Left hindlimb (tissue), 1 donor: ENCODE measurements at places on chromosomes 4 and X.

GRCh38 chrX:46673620-46674359, 85.1 kb downstream of the SLC9A7 start:
- DNase-seq, result no peak

- no peak for DNase-seq
Observed at GRCh38 chrX:71493111-71493613, 39.7 kb upstream of the OGT start.

DNA sequence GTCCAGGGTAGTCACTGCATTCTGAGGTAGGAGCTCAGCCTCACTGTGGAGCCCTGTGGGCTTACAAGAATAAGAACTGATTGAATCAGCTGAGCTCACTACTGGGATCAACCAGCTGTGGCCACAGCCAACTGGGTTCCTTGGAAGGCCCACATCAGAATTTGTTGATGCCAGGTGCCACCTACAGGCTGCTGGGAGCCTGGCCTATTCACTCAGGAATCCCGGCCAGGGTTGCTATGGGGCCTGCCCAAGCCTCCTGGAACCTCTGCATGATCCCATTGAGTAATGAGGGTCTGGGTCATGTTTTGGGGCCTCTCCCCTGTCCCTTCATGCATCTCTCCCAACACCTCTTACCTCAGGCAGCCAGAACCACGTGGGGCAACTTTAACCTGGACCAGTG, 53.9 kb upstream of the KIAA1210 start:
- DNase-seq, result no peak

DNA sequence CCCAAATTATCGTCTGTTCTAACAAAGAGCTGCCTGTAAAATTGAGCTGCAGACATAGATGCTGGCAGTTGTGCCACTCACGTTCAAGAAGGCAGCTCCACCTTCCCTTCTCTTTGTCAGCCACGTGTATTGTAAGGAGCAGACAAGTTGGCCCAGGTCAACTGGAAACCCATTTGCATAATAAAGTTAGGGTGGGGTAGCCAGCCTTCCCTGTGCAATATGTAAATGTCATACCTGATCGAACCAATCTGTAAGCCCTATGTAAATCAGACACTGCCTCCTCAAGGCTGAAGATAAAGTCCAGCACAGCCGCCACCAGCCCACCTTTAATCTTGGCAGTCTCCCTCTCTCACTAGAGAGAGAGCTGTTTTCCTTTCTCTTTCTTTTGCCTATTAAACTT, 117.2 kb downstream of the TMEM144 start:
- no peak for DNase-seq

DNA sequence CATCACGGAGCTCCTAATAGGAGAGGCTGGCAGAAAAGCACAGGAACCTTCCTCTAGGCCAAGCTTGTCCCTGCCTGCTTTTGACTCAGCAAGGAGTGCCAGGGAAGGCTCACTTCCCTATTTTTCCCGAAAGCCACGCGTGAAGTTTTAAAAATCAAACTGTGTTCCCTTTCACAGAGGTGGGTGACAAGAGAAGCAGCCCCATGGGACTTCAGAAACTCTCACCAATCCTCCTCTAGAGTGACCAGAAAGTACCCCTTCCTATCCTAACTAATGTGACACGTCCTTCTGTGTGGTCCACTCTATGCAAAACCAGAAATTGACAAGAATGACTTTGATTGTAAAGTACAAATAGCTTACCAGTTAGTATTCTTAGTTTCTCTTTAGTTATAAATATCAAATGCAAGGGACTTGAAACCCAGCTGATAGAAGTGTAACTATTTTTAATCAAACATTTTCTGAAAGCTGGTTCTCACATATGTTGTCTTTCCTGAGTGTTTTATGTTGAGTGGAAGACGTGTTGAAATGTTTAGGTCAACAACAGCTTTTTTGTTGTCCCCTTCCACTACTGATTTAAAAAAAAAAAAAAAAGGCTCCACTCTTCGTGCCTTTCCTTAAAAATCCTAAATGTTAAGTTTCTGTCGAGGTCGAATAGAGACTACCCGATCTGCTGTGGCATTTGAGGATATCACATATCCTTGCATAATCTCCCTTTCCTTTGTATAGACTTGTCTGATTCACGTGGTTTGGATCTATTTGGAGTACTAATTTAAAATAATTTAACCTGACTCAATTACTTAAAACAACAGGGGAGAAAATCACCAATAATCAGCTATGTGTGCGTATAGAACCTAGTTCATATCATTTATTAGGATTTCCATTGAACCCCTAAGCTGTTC, 42.1 kb downstream of the NFKB1 start:
- DNase-seq, result no peak

GRCh38 chr4:90357117-90357710, 230.0 kb downstream of the CCSER1 start:
- no peak for DNase-seq

DNA sequence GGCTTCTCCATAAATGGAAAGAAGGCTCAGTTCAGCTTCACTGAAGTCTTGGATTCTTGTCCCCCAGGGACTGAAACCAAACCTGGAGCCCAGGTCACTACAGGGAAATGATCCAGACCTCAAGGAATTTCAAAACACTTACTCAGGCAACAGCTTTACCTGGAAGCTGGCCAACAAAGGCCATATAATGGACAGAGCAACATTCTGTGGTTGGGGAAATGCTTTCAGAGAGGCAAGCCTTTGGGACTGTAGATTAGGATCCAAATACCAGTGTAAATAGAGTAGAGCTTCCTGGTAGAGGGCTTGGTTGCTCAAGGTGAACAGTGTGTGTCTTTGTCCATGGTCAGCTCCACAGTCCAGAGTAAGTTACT, 57.0 kb upstream of the PROM1 start:
- DNase-seq, result no peak

- no peak for DNase-seq
Observed at GRCh38 chrX:130857207-130857606, 45.8 kb downstream of the ENOX2 start.

- peak; percentile 19 for DNase-seq
Observed at GRCh38 chr4:7420661-7421040, 14.1 kb downstream of the PSAPL1 start.

DNA sequence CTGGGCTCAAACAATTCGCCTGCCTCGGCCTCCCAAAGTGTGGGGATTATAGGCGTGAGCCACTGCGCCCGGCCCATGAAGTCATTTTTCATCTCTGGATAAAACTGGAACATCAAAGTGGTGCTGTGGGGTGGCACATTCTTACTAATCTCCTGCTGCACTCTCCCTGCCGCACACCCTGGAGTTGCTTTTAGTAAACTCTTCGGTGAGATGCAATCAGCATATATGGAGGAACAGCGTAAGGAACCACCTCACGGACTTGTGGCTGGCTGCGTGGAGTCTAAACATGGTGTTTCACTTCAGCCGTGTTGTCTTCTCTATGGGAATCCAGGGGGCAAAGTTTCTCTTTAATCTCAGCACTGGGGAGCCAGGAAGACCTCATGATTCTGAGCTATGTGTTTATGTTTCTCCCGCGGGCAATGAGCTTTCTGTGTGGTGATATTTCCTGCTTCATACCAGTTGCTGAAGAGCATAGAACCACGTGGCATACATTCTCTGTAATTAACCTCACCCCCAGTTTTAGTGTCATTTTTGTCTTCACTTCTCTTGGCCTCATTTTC, 2.1 kb upstream of the RHOH start:
- DNase-seq, result no peak

GRCh38 chr4:72375073-72375736, 193.8 kb downstream of the ADAMTS3 start:
- DNase-seq, result peak; percentile 44

GRCh38 chr4:85717351-85717750, 242.4 kb downstream of the ARHGAP24 start:
- DNase-seq, result no peak

GRCh38 chr4:78984593-78984992, 45.4 kb upstream of the PAQR3 start:
- DNase-seq, result no peak

GRCh38 chr4:8921465-8921864, 49.8 kb upstream of the HMX1 start:
- no peak for DNase-seq

DNA sequence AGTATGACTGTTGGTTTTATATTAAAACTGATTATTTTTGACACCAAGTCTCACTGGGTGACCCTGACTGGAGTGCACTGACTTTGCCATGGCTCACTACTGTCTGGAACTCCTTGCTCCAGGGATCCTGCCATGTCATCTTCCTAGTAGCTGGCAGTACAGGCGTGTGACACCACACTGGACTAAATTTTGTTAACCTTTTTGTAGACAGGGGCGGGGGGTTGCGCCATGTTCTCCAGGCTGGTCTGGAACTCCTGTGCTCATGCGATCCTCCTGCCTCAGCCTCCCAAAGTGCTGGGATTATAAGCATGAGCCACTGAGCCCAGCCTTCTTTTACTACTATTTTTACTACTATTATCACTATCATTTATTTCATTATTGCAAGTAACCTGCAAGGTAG, 8.9 kb downstream of the XAGE1A start:
- DNase-seq, result no peak

DNA sequence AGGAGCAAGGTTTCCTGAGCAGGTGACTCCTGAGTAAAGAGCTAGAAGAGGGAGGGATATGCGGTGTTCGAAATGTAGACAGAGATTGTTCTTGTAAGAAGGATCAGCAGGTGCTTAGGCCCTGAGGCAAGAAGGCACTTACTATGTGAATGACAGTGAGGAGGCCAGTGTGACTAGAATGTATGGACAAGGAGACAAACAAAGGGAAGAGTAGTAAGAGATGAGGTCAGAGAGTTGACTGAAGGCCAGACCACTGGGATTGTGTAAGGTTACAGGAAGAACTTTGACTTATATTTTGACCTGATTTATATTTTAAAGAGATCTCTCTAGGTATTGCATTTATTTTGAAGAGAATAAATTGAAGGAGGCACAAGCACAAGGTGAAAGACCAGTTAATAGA, 118.4 kb upstream of the ENPEP start:
- DNase-seq, result no peak

GRCh38 chr4:113810906-113811305, 49.4 kb upstream of the CAMK2D start:
- DNase-seq, result no peak

GRCh38 chr4:140298001-140298400, 75.4 kb upstream of the SCOC start:
- DNase-seq, result no peak

GRCh38 chrX:119375561-119375960, 23.6 kb upstream of the SLC25A43 start:
- DNase-seq, result no peak

- no peak for DNase-seq
Observed at GRCh38 chr4:61173799-61174198, 26.3 kb upstream of the ADGRL3 start.

GRCh38 chrX:8813036-8813435, 11.9 kb upstream of the FAM9A start:
- no peak for DNase-seq

- DNase-seq, result no peak
Observed at GRCh38 chr4:75696581-75696980, 23.4 kb upstream of the G3BP2 start.

DNA sequence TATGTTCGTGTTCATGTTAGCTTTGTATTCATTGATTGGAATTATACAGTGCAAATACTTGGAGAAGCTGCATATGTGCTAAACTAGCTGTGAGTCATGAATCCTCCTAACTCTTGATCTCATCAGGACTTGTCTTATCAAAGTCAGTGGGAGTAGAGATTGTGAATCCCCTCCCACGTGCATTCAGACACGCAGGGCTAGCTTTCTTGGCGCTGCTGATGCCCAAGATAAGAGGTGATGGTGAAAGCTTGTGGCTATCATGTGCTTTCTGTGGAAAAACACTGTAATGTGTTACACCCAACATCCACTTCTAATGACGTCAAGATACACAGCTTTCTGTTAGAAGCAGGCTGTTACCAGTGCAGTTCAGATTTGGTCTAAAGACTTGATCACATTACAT, 348.7 kb upstream of the HAND2 start:
- DNase-seq, result no peak

GRCh38 chrX:108399418-108400165, 38.6 kb downstream of the COL4A6 start:
- DNase-seq, result no peak

DNA sequence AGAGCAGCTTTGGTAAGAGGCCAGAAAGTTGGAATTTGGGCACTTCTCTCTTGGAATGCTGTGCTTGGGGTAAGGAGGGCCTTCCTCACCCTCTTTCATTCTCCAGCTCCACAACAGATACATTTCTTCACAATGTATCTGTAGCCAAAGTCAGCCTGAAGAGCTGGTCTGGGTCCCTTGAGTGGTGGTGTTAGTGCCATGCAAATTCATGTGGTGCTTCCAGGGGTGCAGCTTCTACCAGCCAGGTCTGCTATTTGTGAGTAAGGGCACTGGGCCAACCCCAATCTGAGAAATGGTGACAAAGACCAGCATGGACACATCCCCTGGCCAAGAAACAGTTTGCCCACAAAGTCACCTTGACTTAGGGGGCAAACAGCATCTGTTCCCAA, 17.8 kb downstream of the AMER1 start:
- DNase-seq, result no peak

DNA sequence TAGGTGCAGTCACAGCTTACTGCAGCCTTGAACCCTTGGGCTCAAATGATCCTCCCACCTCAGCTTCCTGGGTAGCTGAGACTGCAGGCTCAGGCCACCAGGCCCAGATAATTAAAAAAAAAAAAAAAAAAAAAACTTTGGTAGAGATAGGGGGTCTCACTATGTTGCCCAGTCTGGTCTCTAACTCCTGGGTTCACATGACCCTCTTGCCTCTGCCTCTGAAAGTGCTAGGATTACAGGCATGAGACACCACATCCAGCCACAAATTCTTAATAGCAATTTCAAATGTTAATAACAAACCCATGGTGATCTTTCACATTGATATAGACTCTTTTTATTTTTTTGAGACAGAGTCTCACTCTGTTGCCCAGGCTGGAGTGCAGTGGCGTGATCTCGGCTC, 12.3 kb upstream of the FGF5 start:
- no peak for DNase-seq

GRCh38 chr4:101933855-101934254, 143.3 kb downstream of the BANK1 start:
- no peak for DNase-seq

- no peak for DNase-seq
Observed at GRCh38 chr4:56229947-56230346, 157.3 kb downstream of the AASDH start.

DNA sequence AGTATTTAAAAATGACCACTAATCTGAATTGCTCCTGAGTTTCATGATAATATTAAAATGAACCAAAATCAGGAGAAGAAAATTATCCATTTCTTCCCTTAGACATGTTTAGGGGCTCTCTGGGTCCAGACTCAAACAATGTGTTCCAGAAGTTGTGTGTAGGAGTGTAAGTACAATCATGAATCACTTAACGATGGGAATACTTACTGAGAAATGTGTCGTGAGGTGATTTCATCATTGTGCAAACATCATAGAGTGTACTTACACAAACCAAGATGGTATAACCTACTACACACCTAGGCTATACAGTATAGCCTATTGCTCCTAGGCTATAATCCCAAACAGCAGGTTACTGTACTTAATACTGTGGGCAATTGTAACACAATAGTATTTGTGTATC, 74.8 kb downstream of the STPG2 start:
- no peak for DNase-seq

GRCh38 chrX:8591501-8591900, 126.9 kb downstream of the VCX3B start:
- no peak for DNase-seq

- DNase-seq, result no peak
Observed at GRCh38 chrX:68762766-68763165, 66.1 kb upstream of the EFNB1 start.

GRCh38 chrX:71536285-71536684, 3.4 kb downstream of the OGT start:
- no peak for DNase-seq
